Activated CD4-positive, alpha-beta memory T cell treated with anti-CD3 and anti-CD28 coated beads, Interleukin-2, amount 10 ng/mL, durations not matched to agents 7 days and 5 days (primary cell): ENCODE measurements at places on chromosomes 4 and X. TPM values are rescaled to one million over a fixed set of nuclear protein-coding genes. Genes with fewer than 3 reads are reported as not detected.
A peak's percentile ranks its signal among the peaks of the same experiment; 100 is the strongest.

DNA sequence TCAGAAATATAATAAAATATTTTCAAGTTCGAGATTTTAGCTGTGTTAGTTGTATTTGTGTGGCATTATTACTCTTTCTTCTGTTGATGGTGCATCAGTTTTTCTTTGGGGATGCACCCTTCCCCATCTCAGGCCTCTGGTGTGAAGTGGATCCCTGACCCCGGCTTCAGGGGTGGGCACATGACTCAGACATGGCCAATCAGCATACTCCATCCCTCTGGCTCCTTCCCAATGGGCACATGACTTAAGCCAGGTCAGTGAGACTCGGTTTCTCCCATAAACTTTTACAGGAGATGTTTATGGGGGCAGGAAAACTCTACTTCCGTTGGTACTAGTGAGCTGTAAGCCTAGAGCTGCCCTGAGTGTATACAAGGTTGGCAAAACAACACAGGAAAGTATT is 3.0 kb upstream of the KIT start:
- peaks cover 50% of the 10 kb centered on the region for H3K27me3 ChIP-seq
- no peak for DNase-seq
- no peak overlapping the region for H3K4me3 ChIP-seq
- H3K27ac ChIP-seq = no peak overlapping the region

- peak overlapping the region; percentile 76 for H3K27ac ChIP-seq
- no peaks in the 10 kb centered on the region for H3K27me3 ChIP-seq
- peaks cover 54% of the 10 kb centered on the region for H3K4me1 ChIP-seq
- peak overlapping the region; percentile 44 for H3K4me3 ChIP-seq
- peak; percentile 34 for DNase-seq
Observed at GRCh38 chr4:88613417-88613875, 21.2 kb downstream of the HERC3 start.

DNA sequence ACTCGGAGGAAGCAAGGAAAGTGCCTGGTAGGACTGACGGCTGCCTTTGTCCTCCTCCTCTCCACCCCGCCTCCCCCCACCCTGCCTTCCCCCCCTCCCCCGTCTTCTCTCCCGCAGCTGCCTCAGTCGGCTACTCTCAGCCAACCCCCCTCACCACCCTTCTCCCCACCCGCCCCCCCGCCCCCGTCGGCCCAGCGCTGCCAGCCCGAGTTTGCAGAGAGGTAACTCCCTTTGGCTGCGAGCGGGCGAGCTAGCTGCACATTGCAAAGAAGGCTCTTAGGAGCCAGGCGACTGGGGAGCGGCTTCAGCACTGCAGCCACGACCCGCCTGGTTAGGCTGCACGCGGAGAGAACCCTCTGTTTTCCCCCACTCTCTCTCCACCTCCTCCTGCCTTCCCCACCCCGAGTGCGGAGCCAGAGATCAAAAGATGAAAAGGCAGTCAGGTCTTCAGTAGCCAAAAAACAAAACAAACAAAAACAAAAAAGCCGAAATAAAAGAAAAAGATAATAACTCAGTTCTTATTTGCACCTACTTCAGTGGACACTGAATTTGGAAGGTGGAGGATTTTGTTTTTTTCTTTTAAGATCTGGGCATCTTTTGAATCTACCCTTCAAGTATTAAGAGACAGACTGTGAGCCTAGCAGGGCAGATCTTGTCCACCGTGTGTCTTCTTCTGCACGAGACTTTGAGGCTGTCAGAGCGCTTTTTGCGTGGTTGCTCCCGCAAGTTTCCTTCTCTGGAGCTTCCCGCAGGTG is 637 bp downstream of the AR start:
- DNase-seq = no peak
- peaks cover 2% of the 10 kb centered on the region for H3K4me1 ChIP-seq
- H3K36me3 ChIP-seq = no peaks in the 10 kb centered on the region
- peak overlapping the region; percentile 35 for H3K4me3 ChIP-seq

DNA sequence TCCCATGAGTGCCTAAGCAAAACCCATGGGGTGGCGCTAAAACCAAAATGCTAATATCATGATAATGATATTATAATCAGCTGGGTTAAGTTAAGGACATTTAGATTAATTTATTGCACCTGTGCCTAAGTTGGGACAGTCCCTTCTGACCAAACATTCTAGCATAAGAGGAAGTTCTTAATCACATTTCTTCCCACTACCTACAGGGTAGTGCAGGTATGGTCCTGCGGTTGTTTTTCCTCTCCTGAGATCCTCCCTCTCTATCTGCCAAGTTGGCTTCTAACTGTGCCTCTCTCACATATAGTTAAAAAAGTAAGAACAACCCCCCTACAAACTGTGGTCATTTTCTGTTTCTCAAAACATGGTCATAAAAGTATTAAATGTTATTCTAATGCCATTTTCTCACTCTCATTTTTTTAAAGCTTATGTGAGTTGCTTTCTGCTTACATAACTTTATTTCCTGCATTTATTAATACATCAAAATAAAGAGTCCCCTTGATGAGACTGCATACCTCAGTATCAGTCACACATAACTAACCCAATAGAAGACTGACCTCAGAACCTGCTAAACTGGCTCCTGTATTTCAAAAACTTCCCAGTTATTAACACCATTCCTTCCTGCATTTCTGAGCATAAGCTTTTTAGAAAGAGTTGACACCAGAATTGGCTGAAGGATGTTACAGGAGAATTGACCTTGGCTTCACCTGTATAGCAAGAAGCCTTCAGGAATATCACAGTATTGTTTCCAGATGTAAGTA is 1332.5 kb downstream of the FSTL5 start:
- H3K4me3 ChIP-seq = no peak overlapping the region
- H3K27ac ChIP-seq = no peak overlapping the region
- H3K27me3 ChIP-seq = no peaks in the 10 kb centered on the region
- no peaks in the 10 kb centered on the region for H3K4me1 ChIP-seq

The F11 gene
- not detected for total RNA-seq
